ENCODE measurements at places on chromosomes 6 and 20.

DNA sequence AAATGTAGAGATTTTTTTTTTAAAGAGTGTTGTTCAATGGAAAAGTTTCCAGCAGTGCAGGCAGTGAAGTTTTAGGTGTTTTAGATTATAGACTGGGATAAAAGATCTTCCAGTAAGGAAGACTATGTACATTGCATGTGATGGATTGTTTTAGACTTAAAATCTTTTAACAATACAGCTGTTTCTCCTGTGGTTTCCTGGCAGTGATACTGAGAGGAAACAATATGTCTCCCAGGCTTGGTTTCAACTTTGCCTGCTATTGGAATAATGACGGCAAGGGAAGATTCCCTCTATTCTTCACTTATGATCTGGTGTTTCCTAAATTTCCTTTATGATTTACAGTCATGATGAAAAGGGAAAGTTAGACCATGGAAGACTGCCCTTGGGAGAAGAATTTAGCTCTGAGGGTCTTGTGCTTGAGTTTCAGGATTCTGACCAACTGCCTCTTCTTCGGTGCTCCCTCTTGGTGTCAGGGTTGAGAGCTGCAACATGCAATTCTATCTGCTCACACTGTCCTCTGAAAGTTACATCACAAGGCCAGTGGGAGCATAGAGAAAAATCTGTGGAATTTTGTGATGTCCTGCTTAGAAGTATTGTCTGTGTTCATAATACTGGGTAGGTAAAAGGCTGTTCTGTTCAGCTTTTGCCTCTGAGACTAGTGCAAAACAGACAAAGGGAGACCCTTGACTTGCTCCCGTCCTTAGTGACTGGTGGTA lies 262.8 kb upstream of the MAN1A1 start:
- no peak for DNase-seq

GRCh38 chr20:8078528-8078914 lies 53.5 kb upstream of the PLCB1 start:
- DNase-seq, result no peak

GRCh38 chr20:58816957-58817651 lies 33.6 kb downstream of the GNAS-AS1 start:
- no peak for DNase-seq

DNA sequence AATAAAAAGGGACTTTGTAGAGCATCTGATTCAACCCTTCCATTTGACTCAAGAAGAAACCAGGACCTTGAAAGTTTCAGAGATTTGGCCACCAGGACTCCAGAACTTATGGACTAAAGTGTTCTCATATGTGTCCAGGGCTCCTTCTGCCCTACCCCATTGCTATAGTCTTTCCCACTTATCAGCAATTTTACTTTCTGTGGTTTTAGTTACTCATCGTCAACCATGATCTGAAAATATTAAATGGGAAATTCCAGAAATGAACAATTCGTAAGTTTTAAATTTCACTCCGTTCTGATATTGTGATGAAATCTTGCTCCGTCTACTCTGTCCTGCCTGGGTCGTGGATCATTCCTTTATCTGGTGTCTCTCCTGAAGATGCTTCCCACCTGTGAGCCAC lies 259.8 kb downstream of the PHACTR1 start:
- no peak for DNase-seq

GRCh38 chr20:51417250-51418136 lies 125.0 kb downstream of the NFATC2 start:
- no peak for DNase-seq

DNA sequence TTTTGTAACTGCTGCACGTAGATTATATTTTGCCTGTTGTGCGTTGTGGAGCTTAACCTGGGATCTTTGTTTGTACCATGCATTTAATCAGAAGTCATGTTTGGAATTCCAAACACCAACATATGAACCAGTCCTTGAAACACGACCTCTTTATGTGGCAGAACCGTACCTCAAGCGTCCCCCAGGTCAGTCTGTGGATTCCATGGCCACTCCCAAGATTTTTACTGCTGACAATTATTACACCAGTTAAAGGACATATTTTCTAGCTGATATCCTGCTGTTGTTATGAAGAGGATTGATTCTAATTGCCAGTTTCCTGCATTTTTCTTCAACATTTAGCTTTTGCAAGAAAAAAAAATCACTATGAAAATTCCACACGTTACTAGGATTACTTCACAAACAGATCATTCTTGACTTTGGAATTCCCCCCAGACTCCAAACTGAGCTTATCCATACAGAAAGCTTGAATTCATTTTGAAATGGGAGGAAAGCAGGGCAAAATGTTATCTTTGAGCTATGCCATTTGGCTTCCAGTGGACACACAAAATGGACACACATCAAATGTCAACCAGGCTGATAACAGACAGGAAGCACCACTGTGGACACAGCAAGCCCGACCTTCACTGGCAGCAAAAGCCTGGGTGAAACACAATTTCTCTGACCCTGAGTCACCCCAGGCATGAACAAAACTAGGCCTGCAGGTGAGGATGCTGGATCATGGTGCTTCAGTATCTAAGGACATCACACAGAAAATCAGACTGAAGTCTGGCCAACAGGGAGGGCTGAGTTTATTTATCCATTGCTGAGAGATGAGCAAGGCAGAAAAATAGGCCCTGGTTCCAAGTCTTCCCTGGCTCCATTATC lies 542.9 kb upstream of the JAG1 start:
- DNase-seq, result no peak

DNA sequence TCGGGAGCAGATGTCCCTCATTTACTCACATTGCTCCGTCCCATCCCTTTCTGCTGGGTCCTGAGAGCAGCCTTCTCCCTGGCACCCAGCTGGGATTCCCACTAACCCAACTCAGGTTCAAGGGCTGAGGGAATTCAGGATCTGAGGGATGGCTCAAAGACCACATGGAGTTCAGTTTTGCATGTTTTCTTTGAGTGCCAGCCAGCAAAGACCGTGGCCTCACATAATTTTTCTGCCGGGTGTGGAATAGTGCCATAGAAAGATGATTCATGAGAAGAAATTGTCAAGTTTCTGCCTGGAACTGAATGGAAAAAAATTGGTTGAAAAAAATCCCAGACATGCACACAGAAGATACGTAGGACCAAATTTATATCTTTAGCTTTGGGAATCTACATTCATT lies 168.6 kb downstream of the CD83 start:
- no peak for DNase-seq

All from activated T-cell treated with anti-CD3 and anti-CD28 coated beads, Interleukin-2, amount 50 U/mL, for 48 hours (primary cell).